ENCODE measurements at places on chromosomes 12 and 14. TPM values are rescaled to one million over a fixed set of nuclear protein-coding genes. Genes with fewer than 3 reads are reported as not detected.

Gene TMEM63C
- polyA plus RNA-seq: 0.50 TPM

Gene CLEC2A
- not detected for polyA plus RNA-seq

Gene ZFHX2
- polyA plus RNA-seq: 0.33 TPM

Gene CEP290
- polyA plus RNA-seq: 2.8 TPM

Gene SLC38A4
- polyA plus RNA-seq: 0.26 TPM

Gene PZP
- polyA plus RNA-seq: not detected

Gene ANKS1B
- polyA plus RNA-seq: not detected

Measured in foreskin keratinocyte (primary cell).